Large intestine (tissue), 12 donors: ENCODE measurements at places on chromosomes 1 and 21. TPM values are rescaled to one million over a fixed set of nuclear protein-coding genes. Genes with fewer than 3 reads are reported as not detected.

- no peak for DNase-seq
Measured at GRCh38 chr1:89951766-89952604, 42.9 kb upstream of the ZNF326 start.

DNA sequence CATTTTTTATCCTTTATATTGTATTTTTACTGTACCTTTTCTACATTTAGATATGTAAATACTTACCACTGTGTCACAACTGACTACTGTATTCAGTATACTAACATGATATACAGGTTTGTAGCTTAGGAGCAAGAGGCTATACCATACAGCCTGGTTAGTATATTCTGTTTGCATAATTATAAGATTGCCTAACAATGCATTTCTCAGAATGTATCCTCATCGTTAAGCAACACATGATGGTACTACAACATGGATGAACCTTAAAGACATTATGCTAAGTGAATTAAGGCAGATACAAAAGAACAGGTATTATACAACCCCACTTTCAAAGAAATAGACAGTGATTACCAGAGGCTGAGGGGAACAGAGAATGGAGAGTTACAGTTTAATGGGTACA, 62.7 kb downstream of the RUSC1 start:
- DNase-seq, result no peak

RHBDL2 gene
- 0.72 TPM for polyA plus RNA-seq

OVAAL gene
- polyA plus RNA-seq, result not detected

GRCh38 chr1:204207136-204207616, 6.6 kb downstream of the GOLT1A start:
- DNase-seq, result peak; percentile 52
